ENCODE measurements at places on chromosomes 11 and 22.
A peak's percentile ranks its signal among the peaks of the same experiment; 100 is the strongest.

- no peak for DNase-seq
Observed at GRCh38 chr22:20957683-20958431, 9.2 kb upstream of the AIFM3 start.

DNA sequence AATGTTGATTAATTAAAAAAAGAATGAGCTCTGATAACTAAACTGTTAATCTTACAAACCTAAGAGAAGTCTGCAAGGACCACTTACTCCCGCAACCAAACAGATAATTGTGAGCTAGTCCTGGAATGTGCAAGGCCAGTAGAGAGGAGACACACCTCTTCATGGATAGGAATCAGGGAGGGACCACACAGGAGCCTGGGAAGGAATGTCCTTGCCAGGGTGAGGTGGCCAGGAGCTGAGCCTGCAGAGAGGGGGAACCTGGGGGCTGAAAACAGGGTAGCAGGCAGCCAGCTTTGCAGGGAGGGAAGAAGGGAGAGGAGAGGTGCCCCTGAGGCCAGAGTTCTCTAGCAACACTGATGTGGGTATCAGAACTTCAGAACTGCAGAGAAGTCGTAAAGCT, 9.4 kb upstream of the NLRP10 start:
- DNase-seq = no peak

DNA sequence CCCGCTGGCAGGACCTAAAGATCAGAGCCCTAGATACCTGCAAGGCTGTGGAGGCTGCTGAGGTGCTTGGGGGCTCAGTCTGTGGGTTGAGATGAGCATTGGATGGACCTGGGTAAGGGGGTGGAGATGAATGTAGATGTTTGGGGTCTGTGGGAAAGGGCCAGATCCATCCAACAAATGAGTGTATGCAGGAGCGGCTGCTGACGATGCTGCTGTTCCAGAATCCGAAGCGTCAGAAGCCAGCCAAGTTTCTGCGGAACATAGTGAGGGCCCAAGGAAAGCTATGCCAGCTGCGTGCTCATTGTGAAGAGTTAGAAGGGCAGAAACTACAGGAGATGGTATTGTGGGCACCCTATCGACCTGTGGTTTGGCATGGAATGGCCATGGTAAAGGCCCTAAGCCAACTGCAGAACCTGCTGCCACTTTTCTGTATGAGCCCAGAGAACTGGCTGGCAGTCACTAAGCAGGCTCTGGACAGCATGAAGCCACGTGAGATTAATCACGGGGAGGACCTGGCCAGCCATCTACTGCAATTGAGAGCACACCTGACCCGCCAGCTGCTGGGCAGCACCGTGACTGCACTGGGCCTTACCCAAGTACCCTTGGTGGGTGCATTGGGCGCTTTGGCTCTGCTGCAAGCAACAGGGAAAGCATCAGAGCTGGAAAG, 36.6 kb downstream of the RRP8 start:
- DNase-seq = no peak

DNA sequence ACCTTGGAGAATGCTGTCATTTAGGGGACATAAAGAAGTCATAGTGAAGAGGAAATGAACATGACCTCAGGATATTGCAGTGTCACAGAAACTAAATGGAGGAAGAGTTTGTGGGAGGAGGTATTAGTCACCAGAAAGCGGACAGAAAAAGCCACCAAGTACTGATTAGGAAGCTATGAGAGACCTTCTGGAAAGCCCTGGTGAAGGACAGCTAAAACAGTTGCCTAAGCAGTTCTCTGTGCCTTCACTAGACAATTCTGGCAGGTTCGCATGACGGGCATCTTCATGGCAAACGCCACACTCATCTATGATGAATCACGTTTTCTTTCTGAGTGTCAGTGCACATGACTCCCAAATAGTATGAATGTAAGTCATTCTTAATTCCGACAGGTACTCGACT, 325.8 kb downstream of the C11orf87 start:
- DNase-seq = no peak

DNA sequence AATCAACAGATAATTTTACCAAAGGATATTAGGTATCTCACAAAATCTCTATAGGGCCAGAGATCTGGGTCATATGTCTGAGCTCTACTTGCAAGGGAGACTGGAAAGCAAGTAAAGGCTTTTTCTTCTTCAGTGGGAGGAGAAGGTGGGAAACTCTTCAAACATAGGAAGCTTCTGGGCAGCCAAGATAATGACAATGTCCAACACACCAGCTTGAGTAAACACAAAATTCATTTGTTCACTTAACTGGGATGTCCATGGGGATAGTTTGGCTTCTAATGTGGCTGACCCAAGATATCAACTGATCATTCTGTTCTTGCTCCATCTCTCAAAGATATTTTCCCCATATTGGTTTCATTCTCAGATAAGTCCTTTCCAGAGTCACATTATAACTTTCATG, 37.4 kb downstream of the OR2AT4 start:
- no peak for DNase-seq

DNA sequence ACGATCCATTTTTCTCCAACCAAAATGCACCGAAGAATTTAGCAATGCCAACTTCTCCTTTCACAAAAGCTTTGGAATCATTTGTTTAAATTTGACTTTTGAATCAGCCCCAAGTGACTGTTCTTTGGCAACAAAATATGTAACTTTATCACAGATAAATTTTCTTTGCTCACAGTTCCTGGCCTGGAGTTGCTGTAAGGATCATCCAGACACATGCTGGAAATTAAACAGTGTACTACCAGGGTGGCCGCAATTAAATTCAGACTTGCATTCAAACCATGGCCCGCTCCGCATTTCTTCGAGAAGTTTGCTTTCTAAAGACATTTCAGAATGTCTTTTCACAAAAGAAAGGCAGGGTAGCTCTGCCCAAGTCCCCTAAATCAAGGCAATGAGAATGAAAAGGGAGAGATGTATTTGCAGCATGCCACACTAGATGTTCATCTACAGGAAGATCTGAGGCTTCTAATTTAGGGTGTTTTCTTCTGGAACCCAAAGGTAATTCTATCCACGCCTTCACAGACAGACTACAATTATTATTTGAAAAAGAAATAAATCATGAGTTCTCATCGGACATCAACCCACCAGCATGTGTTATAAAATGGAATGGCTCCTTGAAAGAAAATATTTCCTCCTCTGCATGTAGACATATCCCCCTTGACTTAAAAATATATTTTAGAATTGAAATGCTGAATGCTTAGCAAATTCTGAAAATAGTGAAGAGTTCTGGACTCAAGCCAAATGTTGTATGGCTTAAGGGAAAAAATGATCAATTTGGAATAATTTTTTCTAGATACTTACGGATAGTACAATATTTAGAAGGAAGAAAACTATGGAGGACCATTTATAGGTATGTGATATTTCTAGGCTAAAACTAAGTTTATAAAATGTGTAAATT, 189.7 kb upstream of the BLID start:
- DNase-seq = no peak

GRCh38 chr11:952406-953385, 27.0 kb downstream of the AP2A2 start:
- no peak for DNase-seq

GRCh38 chr11:44944853-44945235, 5.8 kb downstream of the TP53I11 start:
- DNase-seq = peak; percentile 29

DNA sequence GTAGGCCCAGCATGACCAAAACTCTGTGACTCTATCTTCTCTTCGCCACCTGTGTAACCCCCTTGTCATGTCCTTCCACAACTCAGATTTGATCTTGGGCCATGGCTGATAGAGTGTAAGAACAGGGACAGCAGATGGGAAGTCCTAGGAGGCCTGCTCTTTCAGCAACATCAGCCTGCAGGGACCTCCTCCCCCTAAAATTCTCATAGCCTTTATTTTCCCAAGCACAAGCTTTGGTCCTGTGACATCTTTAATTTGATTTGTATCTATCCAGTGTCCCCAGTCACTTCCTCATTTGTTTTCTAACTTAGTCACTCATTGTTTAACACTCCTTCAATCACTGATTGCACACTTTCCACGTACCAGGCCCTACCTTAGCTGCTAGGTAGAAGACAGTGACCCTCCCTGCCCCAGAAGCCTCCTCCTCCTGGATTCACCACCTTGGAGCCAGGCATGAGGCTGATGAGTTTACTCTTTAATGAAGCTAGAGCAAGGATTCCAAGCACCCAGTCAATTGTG, 5.3 kb downstream of the UBQLN3 start:
- no peak for DNase-seq

GRCh38 chr22:26751217-26751616, 93.8 kb downstream of the MIAT start:
- no peak for DNase-seq

- no peak for DNase-seq
Observed at GRCh38 chr11:79094616-79095015, 346.2 kb downstream of the TENM4 start.

GRCh38 chr11:73876424-73877310, at the start of the genes COA4 and PAAF1:
TSS of gene COA4 (minus strand) at chr11:73876846. CDS start at chr11:73873378, 3,468 bp downstream.
TSS of gene PAAF1 (plus strand) at chr11:73876999. CDS start at chr11:73877022, 23 bp downstream.
- DNase-seq = peak; percentile 99

- DNase-seq = no peak
Observed at GRCh38 chr22:28514321-28514821, 165.3 kb downstream of the TTC28 start.

DNA sequence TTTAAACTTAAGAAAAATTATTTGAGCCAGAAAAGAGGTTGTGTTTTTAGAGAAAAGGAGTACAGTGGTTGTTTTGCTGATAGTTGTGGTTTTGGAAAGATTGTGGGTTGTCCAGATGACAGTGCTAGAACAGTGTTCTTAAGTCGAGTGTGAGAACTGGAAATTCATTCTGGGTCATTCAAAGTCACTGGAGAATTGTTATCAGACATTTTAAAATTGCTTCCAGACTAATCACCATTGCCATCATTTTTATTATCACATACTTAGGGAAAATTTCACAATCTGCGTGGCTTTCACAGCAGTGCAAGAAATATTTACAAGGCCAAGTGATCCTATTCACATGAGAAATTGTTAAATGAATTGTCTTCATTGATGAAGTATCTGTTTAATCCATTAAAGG, 242.2 kb upstream of the DDI1 start:
- no peak for DNase-seq

GRCh38 chr22:49427341-49427740, 400.3 kb downstream of the BRD1 start:
- no peak for DNase-seq

GRCh38 chr11:111736621-111737443, 29.4 kb downstream of the PPP2R1B start:
- no peak for DNase-seq

DNA sequence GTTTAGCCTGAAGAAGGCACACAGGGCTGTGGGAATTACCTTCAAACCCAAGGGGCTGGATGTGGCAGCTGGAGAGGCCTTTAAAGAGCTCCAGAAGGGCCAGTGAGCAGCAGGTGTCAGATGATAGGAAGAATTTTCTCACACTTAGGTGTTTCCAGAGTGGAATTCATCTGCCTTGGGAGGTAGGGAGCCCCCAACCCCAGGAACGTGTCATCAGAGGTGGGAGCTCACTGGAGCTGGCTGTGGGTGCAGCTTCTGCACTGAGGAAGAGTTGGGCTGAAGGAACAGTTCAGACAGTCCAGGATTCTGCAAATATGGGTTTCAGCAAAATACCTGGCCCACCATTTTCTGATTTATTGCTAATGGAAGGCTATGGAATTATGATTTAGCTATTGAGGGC, 119.5 kb upstream of the LMO1 start:
- DNase-seq = peak; percentile 1

DNA sequence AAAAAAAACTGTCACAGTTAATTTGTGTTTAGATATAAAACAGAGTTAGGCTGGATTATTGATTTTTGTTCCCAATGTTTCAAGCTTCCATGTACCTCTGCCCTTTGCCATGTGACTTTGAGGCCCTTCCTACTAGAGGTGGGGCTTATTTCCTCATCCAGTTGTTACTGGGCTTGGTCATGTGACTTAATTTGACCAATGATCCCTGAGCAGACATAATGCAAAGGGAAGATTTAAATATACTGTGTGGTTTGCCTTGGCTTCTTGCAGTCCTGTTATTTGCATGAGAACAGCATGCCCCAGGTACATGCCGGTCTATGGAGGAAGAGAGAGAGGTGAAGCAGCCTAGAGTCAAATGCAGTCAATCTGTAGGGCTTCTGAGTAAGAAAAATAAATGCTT, 347.0 kb downstream of the MIAT start:
- no peak for DNase-seq

GRCh38 chr11:82404981-82405380, 328.7 kb downstream of the FAM181B start:
- no peak for DNase-seq

GRCh38 chr11:74739546-74740270, 8.5 kb upstream of the CHRDL2 start:
- peak; percentile 41 for DNase-seq

- no peak for DNase-seq
Observed at GRCh38 chr11:76777876-76778275, 5.3 kb upstream of the TSKU start.

DNA sequence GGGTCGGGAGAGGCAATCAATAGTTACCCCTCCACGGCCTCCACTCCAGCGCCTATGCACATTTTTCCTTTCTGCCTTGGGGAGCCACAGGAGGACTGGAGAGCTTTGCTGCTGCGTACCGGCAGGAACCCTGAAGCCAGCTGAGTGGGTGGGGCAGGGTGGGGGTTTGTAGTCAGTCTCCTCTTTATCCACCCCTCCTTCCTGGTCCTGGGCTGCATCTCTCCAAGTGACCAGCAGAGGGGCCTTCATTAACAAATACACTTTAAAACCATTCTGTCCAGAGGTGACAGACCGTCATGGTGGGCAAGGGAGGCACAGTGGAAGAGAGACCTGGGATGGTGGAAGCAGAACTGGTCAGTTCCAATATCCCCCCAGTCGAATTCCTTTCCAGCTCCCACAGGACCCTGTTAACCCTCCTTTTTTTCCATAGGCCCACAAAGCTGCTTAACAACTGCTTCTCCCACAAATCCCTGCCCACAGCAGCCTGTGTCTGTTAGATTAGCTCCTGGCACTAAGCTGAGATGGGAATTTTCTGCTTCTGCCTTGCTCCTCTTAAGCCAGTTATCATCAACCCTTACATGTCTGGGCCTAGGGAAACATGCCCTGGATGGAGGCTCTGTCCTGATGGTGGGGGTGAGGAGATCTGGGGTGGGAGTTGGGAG, 3.9 kb upstream of the ABCG4 start:
- no peak for DNase-seq

- no peak for DNase-seq
Observed at GRCh38 chr11:104694259-104695064, 203.8 kb downstream of the CASP12 start.

DNA sequence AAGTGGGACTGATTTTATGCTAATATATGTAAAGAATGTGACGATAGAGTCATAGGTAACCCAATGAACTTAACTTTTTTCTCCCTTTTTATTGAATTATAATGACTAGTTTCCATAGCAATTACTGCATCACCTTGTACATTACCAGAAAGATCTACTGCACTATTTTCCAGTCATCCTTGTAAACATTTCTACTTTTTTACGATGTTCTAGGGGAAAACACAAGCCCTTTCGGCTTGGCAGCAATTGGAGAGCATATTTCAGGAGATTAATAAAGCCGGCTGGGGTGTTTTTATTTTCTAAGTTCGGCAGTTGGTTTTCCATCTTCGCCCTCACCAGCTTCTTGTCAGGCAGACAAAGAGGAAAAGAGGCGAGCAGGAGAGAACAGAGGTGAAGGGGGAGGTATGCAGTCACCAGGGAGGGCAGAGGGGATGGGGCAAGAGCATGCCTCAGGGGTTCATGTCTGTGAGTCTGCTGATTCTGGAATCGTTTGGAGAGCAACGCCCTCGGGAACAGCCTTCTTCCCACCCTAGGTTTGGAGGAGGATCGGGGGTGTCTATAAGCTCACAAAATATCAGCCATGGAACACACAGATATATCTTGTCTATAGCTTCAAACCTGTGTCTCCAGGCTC, 476.4 kb downstream of the MIAT start:
- DNase-seq = no peak

GRCh38 chr11:2378527-2379210, 1.6 kb downstream of the CD81 start:
- DNase-seq = no peak

GRCh38 chr11:123479048-123479837, 49.2 kb downstream of the GRAMD1B start:
- DNase-seq = no peak

All from NCI-H2171 treated with DMSO at 0.1 percent for 48 hours (cell line).